Ecto neural progenitor cell (in vitro differentiated cells): ENCODE measurements at places on chromosomes 12 and 14.

- DNase-seq, result no peak
Observed at GRCh38 chr12:93804392-93805179, 127.4 kb downstream of the CRADD start.

DNA sequence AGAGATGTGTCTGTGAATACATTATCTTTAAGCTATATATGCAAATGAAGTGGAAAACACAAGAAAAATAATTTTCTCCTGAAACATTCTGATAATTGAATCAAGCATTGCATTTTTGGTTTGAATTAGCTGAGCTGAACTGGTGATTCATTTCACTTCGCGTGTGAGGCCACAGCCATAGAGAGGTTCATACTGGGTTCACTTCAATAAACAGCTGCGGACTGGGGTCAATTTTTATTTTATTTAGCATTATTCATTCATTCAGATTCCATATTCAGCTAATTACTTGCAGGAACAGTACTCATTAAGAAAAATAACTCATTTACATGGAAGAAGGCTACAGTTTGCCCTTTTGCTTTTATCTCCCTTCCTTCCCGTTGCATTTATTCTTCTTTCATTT lies 195.2 kb upstream of the LRIG3 start:
- DNase-seq, result no peak

DNA sequence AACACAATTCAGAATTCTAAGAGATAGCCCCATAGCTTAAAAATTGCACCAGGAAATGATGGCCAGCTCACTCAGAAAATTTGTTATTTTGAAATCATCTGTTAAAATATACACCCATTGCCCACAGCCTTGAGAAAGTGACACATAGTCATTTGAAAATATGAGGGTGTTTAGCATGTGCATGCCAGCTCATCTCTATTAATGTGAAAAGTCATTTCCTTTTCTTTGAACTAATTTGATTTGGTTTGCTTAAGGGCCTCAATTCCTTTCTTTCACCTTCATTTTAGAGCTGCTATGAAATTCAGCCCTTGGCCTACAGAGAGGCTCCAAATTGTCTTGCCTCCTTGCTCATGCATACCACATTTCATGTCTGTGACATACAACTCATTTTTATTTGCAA lies 241.4 kb downstream of the PHLDA1 start:
- no peak for DNase-seq

DNA sequence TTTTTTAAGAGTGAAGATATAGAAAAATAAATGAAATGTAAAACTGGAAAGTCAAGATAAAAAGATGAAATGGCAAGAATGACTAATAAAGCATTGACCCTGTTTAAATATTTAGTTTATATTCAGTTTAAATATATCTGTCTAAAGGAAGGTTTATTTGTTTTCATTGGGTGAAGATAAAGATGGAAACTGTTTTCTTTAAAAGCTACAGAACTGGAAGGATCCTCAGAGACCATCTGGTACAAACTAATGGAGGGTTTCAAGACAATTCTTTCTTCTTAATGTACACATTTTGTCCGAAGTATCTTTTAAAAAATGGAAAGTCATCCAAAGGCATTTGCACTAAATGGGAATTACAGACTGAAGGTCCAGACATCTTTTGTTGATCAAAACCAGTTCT lies 142.6 kb downstream of the EPS8 start:
- DNase-seq, result no peak

- no peak for DNase-seq
Observed at GRCh38 chr12:62760779-62761178, 174.2 kb downstream of the PPM1H start.

- no peak for DNase-seq
Observed at GRCh38 chr14:56821805-56822610, 11.7 kb upstream of the OTX2 start.

GRCh38 chr12:92621833-92622232 lies 81.0 kb upstream of the PLEKHG7 start:
- DNase-seq, result no peak
